Stimulated activated CD8-positive, alpha-beta memory T cell treated with anti-CD3 and anti-CD28 coated beads, Interleukin-7, amount 100 ng/mL, for 1 hour (primary cell): ENCODE measurements at places on chromosomes 13 and 19.

DNA sequence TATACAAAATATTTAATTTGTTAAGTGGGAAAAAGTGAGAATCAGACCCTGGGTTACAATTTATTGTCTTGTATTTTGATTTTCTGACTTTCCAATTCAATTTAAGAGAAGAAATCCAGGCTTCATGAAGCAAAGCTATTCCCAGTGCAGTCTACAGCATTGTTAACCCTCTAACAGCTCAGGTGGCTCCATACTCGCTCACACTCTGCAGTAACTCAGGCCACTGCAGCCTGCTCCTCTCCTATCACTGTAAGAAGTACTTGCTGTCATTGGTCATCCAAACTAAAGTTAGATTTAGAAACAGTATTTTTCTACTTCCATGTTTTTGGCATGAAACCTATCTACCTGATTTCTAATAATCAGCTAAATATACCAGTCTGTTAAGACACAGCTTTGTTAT, 830.3 kb downstream of the PCDH9 start:
- no peak for DNase-seq

GRCh38 chr13:80001510-80001842, 339.4 kb downstream of the SPRY2 start:
- no peak for DNase-seq

DNA sequence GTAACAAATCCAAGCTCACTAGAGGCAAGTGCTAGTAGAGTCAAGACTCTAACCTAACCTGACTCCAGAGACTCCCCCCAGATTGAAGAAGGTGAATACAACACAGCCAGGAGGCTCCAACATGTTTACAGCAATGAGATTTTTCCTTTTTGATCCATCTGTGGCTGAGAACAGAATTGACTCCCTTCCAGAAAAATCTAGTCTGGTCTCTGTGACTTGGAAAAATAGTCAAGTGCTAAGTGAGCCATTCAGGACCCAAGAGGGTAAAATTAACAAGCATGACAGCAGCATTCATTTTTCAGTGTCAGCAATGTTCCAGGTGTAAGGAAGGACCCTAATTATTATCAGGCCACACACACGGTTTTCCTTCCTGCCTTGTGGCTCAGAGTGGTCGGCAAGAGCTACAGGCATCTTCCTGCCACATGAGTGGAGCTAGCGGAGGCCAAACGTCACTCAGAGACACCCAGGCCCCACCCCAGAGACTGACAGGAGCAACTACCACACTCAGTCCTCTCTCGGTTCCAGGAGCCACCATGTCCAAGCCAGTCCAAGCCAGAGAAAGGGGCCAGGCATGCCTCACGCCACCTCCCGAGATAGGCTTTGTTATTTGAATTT, 395.1 kb downstream of the FOXO1 start:
- no peak for DNase-seq

DNA sequence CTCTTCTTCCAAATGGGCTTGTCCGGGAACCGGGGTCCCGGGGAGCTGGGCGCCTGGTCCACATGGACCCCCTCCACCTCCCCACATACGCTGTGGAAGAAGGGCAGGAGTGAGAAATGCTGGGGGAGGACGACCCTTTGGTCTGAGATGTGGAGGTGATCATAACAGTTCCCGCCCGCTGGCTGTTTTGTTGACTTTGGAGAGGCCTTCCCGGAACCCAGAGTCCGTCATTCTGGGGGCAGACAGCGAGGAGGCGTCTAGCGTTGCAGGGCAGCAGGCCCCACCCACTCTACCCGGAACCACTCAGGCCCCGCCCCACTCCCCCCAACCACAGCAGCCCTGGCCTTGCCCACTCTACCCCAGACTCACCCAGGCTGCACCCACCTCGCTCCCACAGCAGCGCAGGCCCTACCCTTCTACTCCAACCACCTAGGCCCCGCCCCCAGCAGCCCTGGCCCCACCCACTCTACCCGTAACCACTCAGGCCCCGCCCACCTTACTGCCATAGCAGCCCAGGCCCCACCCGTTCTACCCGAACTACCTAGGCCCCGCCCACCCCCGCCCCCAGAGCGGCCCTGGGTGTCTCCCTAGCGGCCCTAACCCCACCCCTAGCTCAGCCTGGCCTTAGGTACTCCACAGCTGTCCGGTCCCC, 7.1 kb downstream of the GPR108 start:
- no peak for DNase-seq

DNA sequence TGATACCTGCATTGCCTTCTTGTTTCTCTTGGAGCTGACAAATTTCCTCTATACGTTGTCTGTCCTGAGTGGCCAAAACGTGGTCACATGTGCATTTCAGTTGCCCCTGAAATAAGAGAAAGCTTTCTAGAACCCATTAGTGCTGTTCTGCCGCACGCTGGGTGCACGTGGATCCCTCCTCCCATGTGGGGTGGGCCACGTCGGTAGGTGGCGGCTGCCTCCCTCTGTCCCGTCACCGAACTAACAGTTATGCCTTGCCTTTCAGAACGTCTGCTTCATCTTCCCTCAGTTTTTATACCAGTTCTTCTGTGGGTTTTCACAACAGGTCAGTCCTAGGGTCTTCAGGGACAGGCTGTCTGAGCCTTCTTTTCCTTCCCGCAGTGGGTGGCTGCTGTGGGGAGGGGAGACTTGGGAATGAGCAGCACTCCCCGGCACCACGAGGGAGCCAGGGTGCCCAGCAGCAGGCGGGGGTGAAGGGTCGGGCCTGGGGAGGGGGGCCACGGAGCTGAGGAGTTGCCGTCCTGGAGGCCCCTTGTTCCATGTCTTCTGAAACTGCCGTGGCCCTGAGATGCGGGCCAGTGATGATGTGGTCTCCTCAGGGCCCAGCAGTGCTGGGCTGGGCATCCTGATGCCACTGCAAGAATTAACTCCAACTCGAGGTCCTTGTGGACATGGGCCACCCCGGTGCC, 109.7 kb upstream of the MCF2L start:
- DNase-seq = no peak

- DNase-seq = no peak
Measured at GRCh38 chr19:32233885-32234284, 111.5 kb upstream of the ZNF507 start.

DNA sequence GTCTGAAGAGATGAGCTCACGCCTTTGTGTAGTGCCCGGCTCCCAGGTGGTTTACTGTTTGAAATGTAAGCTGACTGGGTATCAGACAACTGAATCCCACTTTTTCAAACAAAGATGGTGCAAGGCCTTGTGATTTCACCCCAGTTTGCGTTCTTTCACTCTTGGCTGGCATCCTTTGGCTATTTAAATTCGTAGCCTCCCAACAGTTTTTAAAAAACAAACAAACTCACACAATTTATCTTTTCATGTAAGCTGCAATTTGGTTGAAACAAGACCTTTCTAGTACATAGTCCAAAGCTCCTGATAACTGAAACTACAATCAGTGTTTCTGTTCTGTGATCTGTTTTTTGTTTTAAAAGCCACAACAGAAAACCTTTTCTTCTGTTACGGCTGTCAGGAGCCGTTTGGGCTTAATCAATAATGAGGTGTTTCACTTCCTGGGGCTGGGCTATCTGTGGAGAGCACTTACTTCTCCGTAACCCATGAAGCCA, 65.1 kb upstream of the NPAS1 start:
- DNase-seq = no peak
